Suppressor macrophage (primary cell): ENCODE measurements at places on chromosomes 6 and 20.

GRCh38 chr20:33437141-33437911 lies 6.2 kb downstream of the SNTA1 start:
- DNase-seq, result no peak

DNA sequence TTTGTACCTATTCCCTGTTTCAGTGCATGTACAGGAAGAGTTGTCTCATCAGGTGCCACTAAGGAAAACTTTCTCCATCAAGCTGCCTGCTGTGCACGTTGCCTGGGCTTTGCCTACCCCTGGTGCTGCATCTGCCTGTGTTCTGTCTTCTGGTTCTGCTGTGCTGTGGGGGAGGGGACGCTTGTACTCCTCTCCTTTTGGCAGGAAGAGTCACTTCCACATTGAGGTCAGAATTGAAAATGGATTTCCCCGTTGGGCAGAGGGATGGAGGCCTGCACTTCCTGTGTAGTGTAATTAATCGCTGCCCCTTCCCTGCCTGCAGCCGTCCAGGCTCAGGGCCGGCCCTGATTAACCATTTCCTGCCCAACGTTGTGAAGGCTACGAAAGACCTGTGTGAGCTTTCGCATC lies 153.3 kb downstream of the SCML4 start:
- DNase-seq, result peak; percentile 91

- DNase-seq, result no peak
Measured at GRCh38 chr6:110310861-110311446, 47.2 kb downstream of the METTL24 start.

GRCh38 chr6:169029861-169030260 lies 223.8 kb downstream of the THBS2 start:
- no peak for DNase-seq

- DNase-seq, result no peak
Measured at GRCh38 chr6:53567701-53568100, 22.8 kb upstream of the GCLC start.

DNA sequence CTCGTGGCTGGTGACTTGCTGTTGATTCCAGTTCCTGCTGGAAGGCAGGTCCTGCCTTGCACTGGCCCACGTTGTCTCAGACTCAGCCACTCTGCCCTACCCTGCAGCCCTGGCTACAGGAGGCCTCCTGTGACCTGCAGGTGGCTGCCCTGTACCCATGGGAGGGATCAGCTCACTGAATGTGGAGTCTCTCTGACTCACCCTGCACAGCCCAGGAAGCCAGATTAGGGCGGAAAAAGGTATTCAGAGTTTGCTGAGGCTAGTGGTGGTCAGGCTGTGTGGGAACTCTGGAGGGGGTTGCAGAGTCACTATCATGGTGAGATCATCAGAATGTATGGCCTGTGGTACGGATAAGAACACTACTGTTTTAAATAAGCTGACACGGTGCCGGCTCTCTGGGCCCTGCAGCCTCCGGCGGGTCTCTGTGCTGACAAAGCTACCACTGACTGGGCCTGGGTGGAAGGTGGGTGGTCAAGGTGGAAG lies 24.7 kb upstream of the PYGB start:
- DNase-seq, result no peak

GRCh38 chr6:156645097-156645496 lies 132.1 kb upstream of the ARID1B start:
- DNase-seq, result no peak

GRCh38 chr6:84390334-84390733 lies 162.9 kb upstream of the CEP162 start:
- DNase-seq, result no peak
